ENCODE measurements at places on chromosomes 1 and 21. TPM values are rescaled to one million over a fixed set of nuclear protein-coding genes. Genes with fewer than 3 reads are reported as not detected.

Gene THEMIS2
- total RNA-seq = 11.7 TPM

- DNase-seq = no peak
Measured at GRCh38 chr1:111842411-111842810, 86.7 kb downstream of the DDX20 start.

DNA sequence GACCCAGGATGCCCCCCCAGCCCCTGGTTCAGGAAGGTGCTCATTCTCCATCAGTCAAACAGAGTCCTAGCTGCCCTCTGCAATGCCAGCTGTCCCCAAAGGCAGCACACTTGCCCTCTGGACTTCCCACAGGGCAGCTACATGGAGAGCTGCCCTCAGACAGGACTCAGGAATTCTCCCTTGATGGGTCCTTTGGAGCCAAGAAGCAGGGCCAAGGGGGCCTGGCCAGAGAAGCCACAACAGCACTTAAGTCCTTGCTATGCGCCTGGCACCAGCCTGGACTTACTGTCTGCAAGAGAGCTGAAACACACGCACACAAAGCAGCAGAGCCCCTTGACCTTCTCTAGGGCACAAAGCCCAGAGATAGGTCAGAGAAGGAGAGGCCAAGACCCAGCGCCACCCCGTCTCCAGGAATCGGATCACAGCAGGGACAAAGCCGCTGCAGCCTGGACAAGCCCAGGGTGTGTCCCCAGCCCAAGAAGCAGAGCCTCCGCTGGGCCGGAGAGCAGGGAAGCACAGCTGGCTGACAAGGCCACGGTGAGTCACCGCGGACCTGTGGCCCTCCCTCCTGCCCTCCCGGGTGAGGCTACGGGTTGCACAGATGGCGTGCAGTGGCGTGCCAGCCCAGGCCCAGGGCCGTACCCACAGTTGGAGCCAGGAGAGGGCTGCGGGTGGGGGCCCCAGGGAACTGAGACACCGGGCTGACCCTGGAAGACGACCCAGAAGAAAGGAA, 1.7 kb downstream of the WNT9A start:
- DNase-seq = peak; percentile 79

DNA sequence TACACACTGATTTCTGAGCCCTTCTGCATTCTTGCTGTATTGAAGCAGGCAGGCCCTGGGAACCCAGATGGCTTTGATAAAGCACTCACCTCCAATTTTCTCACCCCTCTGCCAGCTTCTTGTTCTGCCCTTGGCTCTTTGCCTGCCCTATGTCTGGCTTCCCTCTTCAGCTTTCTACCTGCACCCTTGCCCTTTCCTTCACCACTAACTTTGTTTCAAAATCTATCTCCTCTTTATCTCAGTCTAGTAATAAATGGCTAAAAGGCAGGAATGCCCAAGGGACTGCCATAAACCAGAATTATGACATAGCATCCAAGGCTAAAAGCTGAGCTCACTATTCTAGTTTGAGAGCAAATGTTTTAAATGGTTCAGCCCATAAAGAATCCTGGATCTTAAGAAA, 178.7 kb downstream of the TNR start:
- no peak for DNase-seq

Data from transverse colon (tissue), 4 donors.